ENCODE measurements at places on chromosomes 1 and 21. TPM values are rescaled to one million over a fixed set of nuclear protein-coding genes. Genes with fewer than 3 reads are reported as not detected.

DNA sequence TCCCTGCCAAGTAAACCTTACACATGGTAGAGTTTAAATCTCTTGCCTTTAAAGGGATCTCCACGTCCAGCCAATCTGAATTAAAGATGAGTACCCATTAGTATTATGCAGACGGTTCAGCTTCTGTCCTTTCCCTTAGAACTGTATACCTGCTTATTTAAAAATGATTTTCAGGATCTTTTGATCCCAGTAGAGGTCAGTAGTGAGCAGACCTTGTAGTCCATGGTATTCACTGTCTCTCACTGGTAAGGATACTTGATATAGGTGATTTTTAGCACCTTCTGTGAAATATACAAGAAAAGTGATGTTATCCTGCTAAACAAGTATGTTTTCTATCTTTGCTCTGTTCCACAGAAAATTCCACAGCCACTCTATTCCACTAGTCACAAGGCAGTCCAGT is 1211.6 kb upstream of the ADGRL4 start:
- no peaks in the 10 kb centered on the region for H3K4me1 ChIP-seq
- H3K36me3 ChIP-seq, result no peaks in the 10 kb centered on the region

- no peak for DNase-seq
- peak overlapping the region; percentile 66 for H3K27ac ChIP-seq
- H3K36me3 ChIP-seq, result no peaks in the 10 kb centered on the region
- no peaks in the 10 kb centered on the region for H3K27me3 ChIP-seq
Measured at GRCh38 chr1:89812992-89813391, 7.8 kb upstream of the LRRC8D start.

DNA sequence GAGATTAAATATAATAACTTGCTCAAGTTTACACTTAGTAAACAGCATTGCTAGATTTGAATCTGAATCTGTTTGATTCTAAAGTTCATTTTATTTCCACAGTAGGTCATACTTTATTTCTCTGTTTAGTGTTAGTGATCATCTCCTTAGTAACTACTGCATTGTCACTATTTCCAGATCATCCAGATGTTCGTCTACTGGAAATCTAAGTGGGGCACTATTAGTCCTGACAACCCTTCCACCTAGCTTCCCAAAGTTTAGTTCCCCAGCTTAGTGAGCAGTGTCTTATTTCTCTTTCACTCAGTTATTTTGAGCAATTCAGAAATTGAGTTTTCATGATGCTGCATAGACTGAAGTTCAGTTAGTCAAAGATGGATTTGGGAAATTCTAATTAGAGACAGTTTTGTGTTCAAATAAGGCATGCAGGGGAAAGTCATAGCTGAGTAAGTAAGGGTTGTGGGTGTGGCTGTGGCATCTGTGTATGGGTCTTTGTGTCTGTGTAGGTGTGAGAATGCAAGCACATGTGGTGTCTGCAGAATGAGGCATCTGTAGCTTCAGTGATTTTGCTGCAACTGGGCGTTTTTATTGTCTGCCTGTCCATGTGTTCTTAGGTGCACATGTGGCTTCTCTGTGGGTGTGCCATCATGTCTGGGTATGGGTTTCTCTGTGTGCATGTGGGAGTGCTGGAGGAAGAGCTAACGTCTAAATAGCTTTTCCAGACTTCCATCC is 107.3 kb downstream of the NTMT2 start:
- no peaks in the 10 kb centered on the region for H3K27me3 ChIP-seq
- DNase-seq, result no peak
- no peaks in the 10 kb centered on the region for H3K4me1 ChIP-seq
- no peak overlapping the region for H3K4me3 ChIP-seq
- no peak overlapping the region for H3K27ac ChIP-seq

DNA sequence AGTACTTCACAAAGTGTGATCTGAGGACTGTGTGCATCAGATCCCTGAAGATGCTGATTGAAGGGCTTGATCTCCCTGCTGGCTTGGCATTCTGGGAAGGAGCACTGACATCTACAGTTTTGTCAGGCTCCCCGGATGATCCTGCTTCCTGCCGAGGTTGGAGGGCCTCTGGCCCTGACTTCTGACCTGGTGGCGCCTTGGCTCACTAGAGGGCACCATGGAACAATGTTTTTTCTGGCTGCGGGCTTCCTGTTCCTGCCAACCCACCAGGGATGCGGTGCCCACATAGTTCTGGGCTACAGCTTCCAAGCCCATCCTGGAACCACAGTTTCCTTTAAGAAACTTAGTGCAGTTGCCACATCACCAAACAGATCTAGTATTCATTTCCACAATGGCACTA is 38.8 kb upstream of the RASAL2 start:
- no peaks in the 10 kb centered on the region for H3K36me3 ChIP-seq
- no peak overlapping the region for H3K4me3 ChIP-seq
- no peaks in the 10 kb centered on the region for H3K27me3 ChIP-seq
- H3K27ac ChIP-seq, result no peak overlapping the region
- peaks cover 23% of the 10 kb centered on the region for H3K4me1 ChIP-seq
- peak; percentile 52 for DNase-seq

GRCh38 chr1:202625416-202626360 is 84.6 kb downstream of the SYT2 start:
- no peaks in the 10 kb centered on the region for H3K4me1 ChIP-seq
- H3K27ac ChIP-seq, result no peak overlapping the region
- H3K27me3 ChIP-seq, result no peaks in the 10 kb centered on the region
- no peaks in the 10 kb centered on the region for H3K36me3 ChIP-seq
- peak; percentile 92 for DNase-seq

GRCh38 chr1:37476087-37476452 is 1.7 kb downstream of the ZC3H12A start:
- peak overlapping the region; percentile 82 for H3K4me3 ChIP-seq
- H3K4me1 ChIP-seq, result peaks cover 70% of the 10 kb centered on the region
- peak overlapping the region; percentile 96 for H3K27ac ChIP-seq

DNA sequence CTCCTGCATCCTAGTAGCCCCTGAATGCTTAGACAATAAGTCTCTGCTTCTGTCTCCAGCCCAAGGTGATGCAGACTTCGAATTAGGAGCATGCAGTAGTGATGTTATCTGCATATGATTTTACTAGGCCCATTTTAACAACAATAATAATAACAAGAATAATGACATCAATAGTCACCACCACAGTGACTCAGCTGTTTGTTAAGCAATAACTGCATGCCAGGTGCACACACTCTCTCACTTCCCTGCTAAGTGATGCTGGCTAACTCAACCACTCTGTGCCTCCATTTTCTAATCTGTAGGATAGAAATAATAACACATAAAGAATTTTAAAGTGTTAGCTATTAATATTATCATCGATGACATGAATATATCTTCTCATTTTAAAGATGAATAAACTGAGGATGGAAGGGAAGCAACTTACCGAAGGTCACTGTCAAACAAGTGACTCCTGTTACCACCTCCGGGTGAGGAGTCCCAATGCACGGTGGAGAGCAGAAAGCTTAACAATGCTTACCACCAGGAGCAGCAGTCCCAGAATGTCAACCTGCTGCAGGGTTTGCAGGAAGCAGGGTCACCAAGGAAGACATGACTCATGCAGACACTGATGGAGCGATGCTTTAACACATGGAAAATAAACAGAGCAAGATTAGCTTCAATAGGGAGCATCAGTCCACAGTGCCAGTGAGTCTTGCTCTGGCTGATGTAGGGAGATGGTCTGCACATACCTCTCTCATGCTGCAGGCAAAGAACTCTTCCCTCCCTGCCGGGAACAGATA is 290.2 kb downstream of the SPATA17 start:
- no peak overlapping the region for H3K27ac ChIP-seq
- no peaks in the 10 kb centered on the region for H3K27me3 ChIP-seq
- no peak overlapping the region for H3K4me3 ChIP-seq
- DNase-seq, result no peak
- no peaks in the 10 kb centered on the region for H3K4me1 ChIP-seq
- no peaks in the 10 kb centered on the region for H3K36me3 ChIP-seq

- H3K27ac ChIP-seq, result no peak overlapping the region
- H3K4me3 ChIP-seq, result no peak overlapping the region
- H3K4me1 ChIP-seq, result no peaks in the 10 kb centered on the region
- no peaks in the 10 kb centered on the region for H3K36me3 ChIP-seq
- peak; percentile 2 for DNase-seq
- no peaks in the 10 kb centered on the region for H3K27me3 ChIP-seq
Measured at GRCh38 chr1:103162360-103162759, 54.0 kb upstream of the COL11A1 start.

- H3K36me3 ChIP-seq, result no peaks in the 10 kb centered on the region
- H3K27ac ChIP-seq, result no peak overlapping the region
- DNase-seq, result peak; percentile 62
- peaks cover 15% of the 10 kb centered on the region for H3K4me1 ChIP-seq
Measured at GRCh38 chr1:53121319-53122172, 20.9 kb downstream of the SLC1A7 start.

- no peaks in the 10 kb centered on the region for H3K4me1 ChIP-seq
- H3K27me3 ChIP-seq, result no peaks in the 10 kb centered on the region
- DNase-seq, result peak; percentile 86
- H3K27ac ChIP-seq, result no peak within 1 kb of the TSS
- H3K4me3 ChIP-seq, result peak within 1 kb of the TSS; percentile 25
Measured at GRCh38 chr1:179591592-179592580, at the start of gene TDRD5. TDRD5 (plus strand) TSS chr1:179591832; CDS start chr1:179592616, 784 bp downstream.

DNA sequence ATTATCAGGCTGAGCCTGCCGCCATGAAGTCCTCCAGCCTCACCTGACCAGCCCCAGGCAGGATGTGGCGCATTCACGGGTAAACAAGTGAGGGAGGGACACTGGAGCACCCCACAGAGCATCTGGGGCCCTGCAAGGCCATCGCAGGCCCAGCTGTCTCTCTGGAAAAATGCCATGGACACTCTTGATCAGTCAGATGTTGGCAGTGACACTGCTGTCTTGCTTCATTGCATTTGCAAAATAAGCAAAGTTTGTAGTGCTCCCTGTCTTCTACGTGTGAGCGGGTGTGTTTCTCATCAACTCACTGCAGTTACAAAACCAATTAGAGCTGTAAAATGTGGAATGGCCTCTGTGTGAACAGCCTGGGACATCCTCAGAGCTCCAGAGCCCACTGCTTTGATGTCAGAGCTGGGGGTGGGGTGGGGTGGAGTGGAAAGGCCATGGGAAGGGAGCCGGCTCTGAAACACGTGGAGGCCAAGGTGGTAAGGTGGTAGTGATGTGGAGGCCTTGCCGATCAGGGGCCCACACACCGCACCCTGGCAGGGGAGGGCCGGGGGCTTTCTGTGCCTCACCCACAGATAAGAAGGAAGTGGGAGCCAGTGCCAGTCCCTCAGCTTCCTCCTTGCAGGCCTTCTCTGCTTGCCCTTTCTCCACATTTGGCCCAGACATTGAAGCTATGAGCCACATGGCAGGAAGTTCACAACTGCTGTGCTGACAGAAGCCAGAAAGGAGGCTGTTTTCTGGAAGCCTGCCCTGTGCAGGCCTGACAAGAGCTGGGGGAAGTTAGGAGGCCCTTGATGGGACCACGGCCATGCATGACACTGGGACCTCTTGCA is 254.9 kb downstream of the RHOU start:
- H3K4me1 ChIP-seq, result peaks cover 49% of the 10 kb centered on the region
- DNase-seq, result peak; percentile 46
- H3K36me3 ChIP-seq, result no peaks in the 10 kb centered on the region
- H3K27ac ChIP-seq, result peak overlapping the region; percentile 75

DNA sequence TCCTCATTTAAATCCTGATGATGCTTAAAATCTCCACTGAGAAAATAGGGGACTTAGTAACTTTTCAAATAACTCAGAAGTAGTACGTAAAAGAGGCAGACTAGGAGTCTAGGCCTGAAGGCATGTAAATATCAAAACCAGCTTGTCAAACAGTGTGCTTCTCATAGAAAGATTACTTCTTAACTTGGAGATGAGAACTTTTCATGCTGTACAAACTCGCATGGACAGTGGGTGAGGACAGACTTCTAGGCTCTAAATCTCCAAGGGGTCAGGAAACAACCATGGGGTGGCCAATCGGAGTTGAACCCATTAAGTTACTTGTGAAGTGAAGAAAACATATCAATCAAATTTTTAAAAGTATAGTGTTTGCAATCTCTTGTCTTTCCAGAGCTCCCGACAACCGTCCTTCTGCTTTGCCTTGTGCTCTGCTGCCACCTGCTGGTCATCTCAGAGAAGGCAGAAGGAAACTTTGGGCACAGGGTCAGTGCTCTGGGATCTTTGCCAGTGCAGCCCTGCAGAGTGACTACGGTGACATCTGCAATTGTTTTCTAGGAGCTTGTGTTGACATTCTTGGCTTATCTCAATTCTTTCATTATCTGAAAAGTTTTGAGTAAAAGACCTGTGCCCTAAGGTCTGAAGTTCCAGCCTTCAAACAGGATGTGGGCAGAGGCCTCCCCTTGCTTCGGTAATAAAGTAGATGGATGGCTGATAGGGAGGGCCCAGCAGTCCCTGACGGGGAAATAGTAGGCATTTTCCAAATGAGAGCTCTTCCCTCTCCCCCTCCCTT is 105.1 kb upstream of the PDE4B start:
- no peaks in the 10 kb centered on the region for H3K4me1 ChIP-seq
- no peak overlapping the region for H3K4me3 ChIP-seq
- H3K36me3 ChIP-seq, result no peaks in the 10 kb centered on the region
- peak; percentile 70 for DNase-seq

DNA sequence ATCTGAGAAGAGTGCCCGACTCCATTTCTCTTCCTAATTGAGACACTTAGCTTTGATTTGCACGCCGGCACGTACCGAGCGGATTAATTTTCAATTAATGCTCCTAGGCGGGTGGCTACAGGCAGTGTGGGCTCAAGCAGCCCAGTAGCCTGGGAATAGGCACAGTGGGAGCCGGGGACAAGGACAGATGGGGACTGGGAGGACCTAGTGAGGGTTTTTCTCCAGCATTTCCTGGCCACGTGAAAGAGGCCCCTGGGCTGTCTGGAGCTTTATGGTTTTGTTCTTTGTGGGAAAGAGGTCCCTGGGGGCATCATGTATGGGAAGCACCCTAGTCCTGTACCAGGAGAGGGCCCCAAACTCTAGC is 78.6 kb upstream of the CSF3R start:
- H3K4me3 ChIP-seq, result no peak overlapping the region
- H3K27ac ChIP-seq, result no peak overlapping the region
- H3K36me3 ChIP-seq, result no peaks in the 10 kb centered on the region
- no peak for DNase-seq
- H3K27me3 ChIP-seq, result no peaks in the 10 kb centered on the region
- no peaks in the 10 kb centered on the region for H3K4me1 ChIP-seq

- no peaks in the 10 kb centered on the region for H3K27me3 ChIP-seq
- no peaks in the 10 kb centered on the region for H3K36me3 ChIP-seq
- H3K27ac ChIP-seq, result no peak overlapping the region
- H3K4me1 ChIP-seq, result no peaks in the 10 kb centered on the region
- peak; percentile 52 for DNase-seq
Measured at GRCh38 chr1:46406881-46407608, 12.9 kb downstream of the FAAH start.

- H3K27ac ChIP-seq, result no peak overlapping the region
- no peak for DNase-seq
- no peak overlapping the region for H3K4me3 ChIP-seq
- no peaks in the 10 kb centered on the region for H3K36me3 ChIP-seq
- H3K27me3 ChIP-seq, result peaks cover 11% of the 10 kb centered on the region
Measured at GRCh38 chr1:114173680-114174079, 20.0 kb upstream of the SYT6 start.

The FCRL1 gene
- not detected for polyA plus RNA-seq

The KCNJ9 gene
- 0.05 TPM for polyA plus RNA-seq

The IFNGR2 gene
- 126 TPM for polyA plus RNA-seq

The MCOLN3 gene
- not detected for polyA plus RNA-seq
